ENCODE measurements at places on chromosomes 6 and 20.

DNA sequence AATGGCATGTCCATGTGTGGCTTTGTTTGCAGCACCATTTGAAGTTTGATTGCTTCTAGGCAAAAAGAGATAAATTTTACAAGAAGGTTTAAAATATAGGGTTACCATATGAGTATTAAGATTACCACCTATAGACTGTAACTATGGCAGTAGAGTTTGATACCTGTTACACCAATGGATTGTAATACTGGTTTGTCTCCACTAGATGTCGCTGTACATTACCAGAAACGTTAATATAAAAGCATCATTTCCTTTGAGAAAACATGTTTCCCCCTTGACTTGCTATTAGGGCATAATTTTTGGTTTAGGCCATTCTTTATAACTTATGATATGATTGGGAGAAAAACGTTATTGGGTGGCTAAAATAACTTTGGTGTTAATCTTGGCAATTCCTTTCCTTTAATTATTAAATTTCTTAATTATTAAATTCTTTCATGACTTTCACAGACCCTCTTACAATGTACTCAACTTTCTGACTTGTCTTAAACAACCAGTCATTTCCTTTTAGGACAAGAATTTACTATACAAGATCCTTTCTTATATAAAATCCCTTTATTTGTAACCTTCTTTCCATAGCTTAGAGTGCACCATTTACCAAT, 42.8 kb downstream of the HLA-DPB1 start:
- no peak for DNase-seq

DNA sequence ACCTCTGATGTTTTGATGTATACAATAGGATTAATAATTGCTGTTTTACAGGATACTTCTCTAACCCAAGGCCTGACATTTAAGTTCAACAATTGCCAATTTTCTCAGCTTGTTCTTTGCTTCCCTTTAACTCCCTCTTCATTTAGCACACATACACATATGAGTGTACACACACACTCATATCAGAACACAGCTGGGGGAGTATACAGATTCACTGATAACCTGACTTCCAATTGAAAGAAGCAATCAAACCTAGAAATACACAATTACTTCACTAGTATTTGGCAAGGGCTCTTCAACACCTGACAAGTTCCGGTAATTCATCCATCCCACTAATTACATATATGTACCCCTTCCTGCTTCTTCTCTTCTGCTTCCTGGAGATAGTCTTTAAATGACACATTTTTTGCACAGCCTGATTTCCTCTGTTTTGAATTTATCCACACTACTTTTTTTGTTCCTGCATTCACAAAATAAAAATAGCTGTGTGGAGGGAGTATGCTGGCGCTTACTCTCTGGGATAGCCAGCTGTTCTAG, 11.2 kb downstream of the UST start:
- DNase-seq, result no peak

DNA sequence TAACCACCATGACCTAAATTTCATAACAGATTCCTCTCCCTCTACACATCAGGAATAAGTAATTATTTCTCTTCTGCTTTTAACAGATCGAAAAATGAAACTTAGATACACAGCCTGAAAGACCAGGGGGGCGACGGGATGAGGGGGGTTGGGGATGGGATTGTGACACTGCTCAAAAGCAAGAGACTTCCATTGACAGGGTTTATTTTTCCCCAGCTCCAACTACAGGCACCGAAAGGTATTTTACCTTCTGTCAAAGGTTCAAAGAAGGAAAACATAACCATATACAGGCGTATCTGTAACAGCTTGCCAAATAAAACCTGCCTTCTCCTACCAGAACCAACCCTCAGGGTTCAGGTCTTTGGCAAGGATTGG, 1.3 kb downstream of the EPHA7 start:
- DNase-seq, result no peak

DNA sequence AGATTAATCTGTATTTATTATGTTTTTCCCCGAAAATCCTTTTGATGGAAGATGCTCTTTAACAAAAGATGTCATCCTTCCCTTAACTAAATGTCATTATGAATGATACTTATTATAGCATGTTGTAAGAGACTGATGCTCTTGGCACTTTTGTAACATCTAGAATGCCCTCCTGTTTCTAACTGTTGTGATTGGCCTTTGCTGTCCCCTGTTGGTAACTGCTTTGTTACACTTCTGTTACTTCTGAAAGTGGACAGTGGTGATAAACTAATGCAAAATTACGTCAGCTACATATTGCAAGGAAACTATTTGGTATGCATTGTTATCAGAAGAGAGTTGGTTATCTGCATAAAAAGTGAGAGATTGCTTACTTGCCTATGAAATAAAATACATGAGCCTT, 5.8 kb downstream of the TTK start:
- no peak for DNase-seq

DNA sequence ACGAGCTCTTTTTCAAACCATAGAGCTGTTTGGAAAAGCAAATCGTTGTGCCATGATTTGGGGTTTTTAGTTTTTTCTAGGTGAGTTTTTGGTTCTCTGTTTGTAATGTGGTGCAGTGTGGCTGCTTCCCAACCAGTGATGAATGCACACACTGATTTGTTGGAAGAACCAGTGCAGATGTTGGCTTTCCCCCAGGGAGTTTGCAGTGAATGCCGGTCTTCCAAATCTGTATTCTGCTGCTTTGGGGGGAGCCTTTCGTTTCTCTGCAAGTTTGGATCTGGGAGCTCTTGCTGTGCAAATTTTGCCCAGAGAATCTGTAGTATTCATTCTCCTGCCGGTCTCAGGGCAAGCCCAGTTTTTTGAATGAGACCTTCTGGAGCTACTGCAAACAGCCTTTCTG, 14.5 kb downstream of the HECA start:
- no peak for DNase-seq

GRCh38 chr6:39389484-39389767, 66.9 kb upstream of the KCNK16 start:
- DNase-seq, result no peak

DNA sequence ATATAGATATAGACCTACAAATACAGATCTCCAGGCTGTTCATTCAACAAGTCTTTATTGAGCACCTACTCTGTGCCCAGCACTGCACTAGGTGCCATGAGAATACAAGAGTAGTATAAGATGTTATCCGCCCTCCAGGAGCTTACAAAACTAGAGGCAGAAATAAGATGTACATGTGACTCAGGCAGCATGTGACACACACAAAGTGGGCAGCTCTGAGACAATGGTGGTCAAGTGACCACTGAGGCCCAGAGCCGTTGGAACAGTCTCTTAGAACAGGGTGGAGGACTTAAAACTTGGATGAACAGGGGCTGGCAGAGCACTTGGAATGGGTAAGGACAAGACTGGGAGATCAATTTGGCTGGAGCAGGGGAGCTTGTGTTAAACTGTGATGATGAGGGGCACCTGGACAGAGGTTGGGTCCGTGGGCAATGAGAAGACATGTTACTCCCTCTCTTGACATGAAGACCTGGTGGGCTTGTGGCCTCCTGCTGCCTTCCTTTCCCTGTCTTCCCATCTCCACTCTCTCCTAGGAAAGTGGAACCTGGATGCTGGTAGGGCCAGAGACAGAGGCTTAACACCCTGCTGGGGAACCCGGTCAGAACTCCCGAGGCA, 21.2 kb downstream of the TRIM15 start:
- no peak for DNase-seq

GRCh38 chr6:105767541-105767940, 318.6 kb upstream of the PRDM1 start:
- no peak for DNase-seq

- DNase-seq, result no peak
Measured at GRCh38 chr6:135826236-135826804, 25.2 kb upstream of the PDE7B start.

GRCh38 chr6:106973836-106974335, 643 bp downstream of the CD24 start:
- DNase-seq, result no peak

DNA sequence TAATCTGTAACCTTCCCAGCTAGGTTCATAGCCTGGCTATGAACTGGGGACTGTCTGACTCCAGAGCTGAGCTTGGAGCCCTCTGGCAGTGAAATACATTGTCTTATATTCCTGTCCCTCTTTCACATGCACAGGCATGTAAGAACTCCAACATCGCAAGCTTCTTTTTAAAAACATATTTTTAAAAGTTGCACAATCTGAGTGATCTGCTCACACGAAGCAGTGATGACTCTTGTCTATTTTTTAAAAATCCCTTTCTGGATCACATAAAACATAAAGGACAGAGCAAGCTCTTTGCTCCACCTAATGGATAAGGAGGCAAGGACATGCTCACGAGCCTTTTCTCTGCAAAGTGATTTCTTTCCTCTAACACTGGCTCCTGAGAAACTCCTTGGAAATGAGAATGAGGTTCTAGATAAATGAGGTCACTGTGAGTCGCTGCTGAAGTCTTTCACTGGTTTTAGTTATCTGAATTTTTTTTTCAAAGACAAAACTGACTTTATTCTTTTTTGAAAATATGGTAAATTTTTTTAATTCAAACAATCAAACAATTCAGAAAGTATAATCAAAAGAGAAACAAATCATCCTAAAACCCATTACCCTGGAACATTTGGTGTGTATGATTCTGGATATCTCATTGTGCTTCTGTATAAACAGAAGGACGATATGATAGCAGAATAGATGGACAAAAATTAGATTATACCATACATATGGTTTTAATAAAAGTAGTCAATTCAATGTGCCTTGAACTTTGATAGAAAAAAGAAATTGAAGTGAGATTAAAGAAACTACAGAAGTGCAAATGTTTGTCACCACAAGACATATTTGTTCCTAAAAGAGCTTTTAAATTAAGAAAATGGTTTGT, 30.8 kb downstream of the IL20RA start:
- no peak for DNase-seq

DNA sequence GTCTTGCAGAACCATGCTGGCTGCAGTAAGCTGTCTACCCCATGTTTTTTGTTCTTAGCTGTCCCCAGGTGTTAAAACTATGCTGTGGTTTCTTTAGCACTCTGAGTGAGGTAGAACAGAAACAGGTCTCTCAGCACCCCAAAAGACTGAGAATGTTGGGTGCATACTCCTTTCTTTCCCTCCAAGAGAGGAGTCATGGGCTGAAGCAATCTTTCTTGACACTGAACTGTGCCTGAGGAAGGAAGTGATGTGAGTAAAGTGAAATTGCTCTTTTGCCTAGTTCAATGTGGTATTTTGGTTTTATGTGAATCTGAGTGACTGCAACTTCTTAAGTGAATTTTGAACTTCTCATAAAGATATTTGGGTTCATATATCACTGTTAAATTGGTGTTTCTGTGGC, 138.0 kb upstream of the MCHR2 start:
- DNase-seq, result no peak

- DNase-seq, result no peak
Measured at GRCh38 chr20:1676650-1677049, 19.1 kb upstream of the SIRPG start.

All from activated CD4-positive, alpha-beta T cell treated with anti-CD3 and anti-CD28 coated beads for 4 hours (primary cell).